ENCODE measurements at places on chromosomes 5 and 9. TPM values are rescaled to one million over a fixed set of nuclear protein-coding genes. Genes with fewer than 3 reads are reported as not detected.

The ANKRD33B gene
- 1.4 TPM for polyA plus RNA-seq

The MGAT4B gene
- polyA plus RNA-seq, result 187 TPM

The TAS2R1 gene
- not detected for polyA plus RNA-seq

DNA sequence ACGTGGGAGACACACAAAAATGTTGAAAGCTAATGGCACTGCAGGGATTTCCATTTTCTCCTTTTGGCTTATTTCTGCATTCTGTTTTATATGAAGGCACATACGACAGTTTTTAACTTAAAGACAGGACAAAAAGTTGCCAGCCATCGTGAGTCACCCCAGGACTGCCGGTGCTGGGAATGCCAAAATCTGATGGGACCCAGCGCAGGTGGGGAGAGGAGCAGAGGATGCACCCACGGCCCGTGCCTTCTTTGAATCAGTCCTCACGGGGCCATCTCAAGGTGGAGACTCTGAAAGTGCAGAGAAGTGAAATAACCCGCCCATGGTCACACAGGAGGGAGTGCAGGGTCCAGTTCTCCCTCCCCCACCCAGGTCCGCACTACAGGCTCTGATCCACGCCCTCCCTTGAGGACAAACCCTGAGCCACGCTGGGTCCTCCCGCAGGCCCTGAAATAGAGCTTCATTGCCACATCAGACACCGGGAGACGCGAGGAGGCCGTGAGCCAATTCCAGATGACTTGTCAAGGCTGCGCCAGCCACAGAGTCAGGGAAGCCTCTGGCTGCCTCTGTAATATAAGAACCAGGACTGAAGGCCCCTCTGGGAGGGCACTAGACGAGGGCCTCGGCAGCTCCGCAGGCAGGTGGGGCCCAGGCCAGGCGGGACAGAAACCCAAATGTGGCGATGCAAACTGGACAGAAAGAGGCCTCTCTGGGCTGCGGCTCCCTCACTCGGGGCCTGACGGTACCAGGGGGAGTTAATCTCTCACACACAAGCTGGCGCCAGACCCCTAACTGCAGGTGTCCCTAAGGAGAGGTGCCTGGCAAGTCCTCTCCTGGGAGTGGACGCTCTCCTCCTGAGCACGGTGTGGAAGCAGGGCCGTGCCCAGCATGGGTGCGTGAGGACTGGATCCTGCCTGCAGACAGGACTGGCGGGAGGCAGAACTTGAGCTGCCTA, 22.9 kb downstream of the ADAMTS2 start:
- DNase-seq, result no peak

GRCh38 chr5:149406979-149407306, 27.9 kb upstream of the IL17B start:
- DNase-seq, result no peak

DNA sequence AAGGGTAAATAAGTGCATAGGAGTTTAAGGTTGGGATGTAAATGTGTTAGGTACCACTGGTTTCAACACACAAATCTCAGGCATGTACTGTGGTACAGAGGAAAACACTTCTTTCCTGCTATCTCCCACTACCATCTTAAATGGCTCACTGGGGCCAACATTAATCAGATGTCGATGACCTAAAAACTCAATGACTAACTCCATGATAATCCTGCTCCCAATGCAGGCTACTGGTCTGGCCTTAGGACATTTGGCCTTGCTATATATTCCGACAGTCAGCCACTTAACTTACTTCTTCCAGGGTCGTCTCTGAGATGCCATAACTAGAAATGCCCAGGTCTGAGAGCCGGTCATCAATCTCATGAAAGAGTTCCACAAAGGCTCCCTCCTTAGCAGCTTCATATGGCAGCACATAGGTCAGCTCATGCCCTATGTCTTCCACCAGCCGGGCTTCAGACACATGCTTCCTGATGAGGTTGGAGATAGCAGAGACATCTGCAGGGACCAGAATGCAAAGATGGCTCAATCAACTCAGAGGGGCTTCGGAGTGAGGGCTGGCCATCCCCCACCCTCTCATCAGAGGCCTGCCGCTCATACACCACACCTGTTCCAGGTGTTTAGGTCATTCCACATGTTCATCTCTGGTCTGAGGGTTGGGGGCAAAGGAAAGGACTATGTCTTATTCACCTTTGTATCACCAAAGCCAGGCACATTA, 52.1 kb downstream of the NIPSNAP3B start:
- DNase-seq, result no peak

DNA sequence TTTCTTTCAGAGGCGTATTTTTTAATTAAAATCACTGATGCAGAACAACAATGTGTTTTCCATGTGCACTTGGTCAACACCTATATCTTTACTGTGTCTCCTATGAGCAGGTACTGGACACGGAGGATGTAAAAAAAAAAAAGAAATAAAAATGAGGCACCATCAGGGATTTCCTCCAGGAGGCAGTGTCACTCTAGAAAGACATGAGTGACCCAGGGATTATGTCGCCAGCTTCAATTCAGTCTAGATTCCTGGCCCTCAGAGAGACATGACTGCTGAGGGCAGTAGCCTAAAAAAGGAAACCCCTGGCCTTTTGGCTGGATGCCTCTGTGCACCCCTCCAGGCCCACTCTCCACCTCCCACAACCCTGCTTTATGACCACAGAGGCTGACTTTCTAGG, 18.3 kb upstream of the IL33 start:
- DNase-seq, result no peak

The ZFP2 gene
- polyA plus RNA-seq, result 8.5 TPM

- DNase-seq, result no peak
Observed at GRCh38 chr9:88680041-88680440, 145.1 kb downstream of the NXNL2 start.

The OTULINL gene
- 10.3 TPM for polyA plus RNA-seq

The EIF4E1B gene
- not detected for polyA plus RNA-seq

GRCh38 chr9:12853051-12853450, 78.2 kb downstream of the LURAP1L start:
- no peak for DNase-seq

GRCh38 chr5:60843936-60844905, at the start of gene ELOVL7:
ELOVL7 (minus strand) TSS chr5:60844269; CDS start chr5:60787397, 56,872 bp downstream.
- peak; percentile 60 for DNase-seq

DNA sequence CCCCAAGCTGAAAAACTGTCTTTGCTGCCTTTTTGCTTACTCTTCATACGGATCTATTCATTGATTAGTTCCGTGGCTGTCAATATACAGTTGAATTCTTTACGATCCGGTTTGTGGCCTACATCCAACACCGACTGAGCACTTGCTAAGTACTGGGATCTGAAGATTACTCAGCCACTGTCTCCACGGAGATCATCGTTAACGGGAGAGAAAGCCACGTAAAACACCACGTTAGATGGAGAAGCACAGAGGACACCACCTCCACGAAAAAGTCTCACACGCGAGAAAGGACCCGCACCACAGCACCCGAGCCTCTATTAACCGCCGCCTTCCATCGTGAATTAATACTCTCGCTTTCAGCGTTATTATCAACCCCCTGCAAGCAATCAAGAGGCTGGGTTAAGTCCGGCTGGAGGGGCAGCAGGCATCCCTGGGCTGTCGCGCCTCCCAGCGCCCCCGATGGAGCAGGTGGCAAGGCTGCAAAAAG, 650 bp downstream of the ELP1 start:
- no peak for DNase-seq

GRCh38 chr5:170312666-170313065, 15.1 kb upstream of the LCP2 start:
- no peak for DNase-seq

GRCh38 chr5:142821034-142821732, 51.0 kb downstream of the ARHGAP26 start:
- DNase-seq, result no peak

The CCDC187 gene
- 1.7 TPM for polyA plus RNA-seq

The SV2C gene
- 0.07 TPM for polyA plus RNA-seq

The SMIM33 gene
- polyA plus RNA-seq, result not detected

DNA sequence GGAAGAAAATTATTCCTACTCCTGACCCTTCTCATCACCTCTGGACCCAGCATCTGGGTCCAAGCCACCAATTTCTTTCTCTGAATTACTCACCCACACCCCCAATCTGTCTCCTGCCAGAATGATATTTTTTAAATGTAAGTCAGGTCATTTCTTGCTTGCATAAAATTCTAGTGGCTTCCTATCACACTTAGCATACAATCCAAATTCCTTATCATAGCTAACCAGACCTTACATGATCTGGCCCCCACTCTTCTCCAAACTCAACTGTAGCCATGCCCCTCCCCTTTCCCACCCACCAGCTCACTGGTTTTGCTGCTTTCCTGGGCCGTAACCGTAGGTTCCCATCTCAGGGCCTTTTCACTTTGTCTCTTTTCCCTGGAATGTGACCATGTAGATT, 15.2 kb downstream of the HTR4 start:
- DNase-seq, result no peak

The PCDHGB3 gene
- 1.4 TPM for polyA plus RNA-seq

- DNase-seq, result no peak
Observed at GRCh38 chr9:136759436-136760325, 1.6 kb upstream of the LCN8 start.

- no peak for DNase-seq
Observed at GRCh38 chr5:34564710-34565235, 91.4 kb upstream of the RAI14 start.

GRCh38 chr5:179377421-179378115, 32.3 kb upstream of the ADAMTS2 start:
- no peak for DNase-seq

DNA sequence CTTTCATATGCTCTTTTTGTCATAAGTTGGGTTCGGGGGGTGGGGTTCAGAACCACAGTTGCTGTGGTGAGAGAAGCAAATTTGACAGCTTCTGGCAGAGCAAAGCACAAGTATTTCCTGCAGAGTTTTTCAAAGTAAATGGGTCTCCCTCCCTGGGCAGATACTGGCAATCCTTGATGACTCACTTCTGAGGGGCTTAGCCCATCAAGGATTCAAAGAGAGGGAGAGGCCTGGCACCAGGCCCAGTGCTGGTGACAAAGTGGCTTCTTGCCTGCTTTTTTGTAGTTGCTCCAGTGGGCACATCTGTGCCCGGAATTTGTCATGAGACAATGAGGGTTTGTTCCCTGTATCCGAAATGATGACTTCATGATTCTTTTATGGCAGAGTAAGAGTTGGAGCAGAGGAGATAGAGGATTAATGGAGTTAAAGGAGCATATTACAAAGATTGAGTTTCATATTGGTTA, 46.6 kb upstream of the TNC start:
- DNase-seq, result no peak

The HNRNPH1 gene
- 1,008 TPM for polyA plus RNA-seq

- DNase-seq, result no peak
Observed at GRCh38 chr5:68151812-68152211, 63.7 kb upstream of the PIK3R1 start.

The FLT4 gene
- polyA plus RNA-seq, result 24.7 TPM

GRCh38 chr5:131230406-131230805, 33.4 kb upstream of the CDC42SE2 start:
- DNase-seq, result no peak

DNA sequence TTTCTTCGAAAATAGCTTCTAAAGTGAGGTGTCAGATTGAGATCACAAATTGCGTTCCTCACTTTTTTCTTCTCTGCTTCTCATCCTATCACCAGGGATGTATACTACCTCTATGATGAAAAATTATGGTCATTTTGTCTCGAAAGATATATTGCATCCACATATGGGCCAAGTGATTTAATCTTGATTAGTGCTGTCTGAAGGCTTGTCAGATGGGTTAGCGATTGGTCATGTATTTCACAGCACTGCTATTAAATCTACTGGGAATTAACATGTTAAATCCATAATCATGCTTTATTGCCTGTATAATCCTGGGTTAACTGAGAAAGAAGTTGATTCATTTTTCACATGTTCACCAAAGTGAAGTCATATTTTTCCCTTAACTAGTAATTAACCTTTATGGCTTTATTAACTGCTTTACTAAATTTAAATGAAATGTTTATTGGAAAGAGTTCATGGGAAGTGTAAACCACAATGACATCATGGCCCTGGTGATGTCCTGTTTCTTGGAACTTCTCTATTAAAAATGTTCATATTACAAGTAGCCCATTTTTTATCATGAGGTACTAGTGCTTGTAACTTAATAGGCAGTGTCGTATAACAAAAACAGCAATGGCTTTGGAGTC, 193.3 kb downstream of the SMC2 start:
- DNase-seq, result peak; percentile 16

The RETREG1 gene
- polyA plus RNA-seq, result 41.7 TPM

DNA sequence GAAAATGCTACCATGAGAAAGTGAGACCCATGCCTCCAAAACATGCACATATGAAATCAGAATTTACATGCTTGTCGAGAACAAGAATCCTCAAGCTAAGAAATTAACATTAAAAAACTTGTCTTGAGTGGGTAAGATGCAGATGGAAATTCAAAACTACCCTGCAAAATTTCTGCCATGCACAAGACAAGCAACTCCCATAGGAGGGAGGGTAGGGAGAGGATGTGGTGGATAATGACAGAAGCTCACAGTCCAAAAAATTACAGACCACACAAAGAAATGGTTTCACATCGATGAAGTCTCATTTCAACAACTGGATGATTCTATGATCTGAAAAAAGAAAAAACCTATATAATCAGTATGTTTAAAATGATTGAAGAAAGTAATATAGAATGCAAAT, 319.9 kb upstream of the PTGER4 start:
- no peak for DNase-seq

The GPR21 gene
- polyA plus RNA-seq, result 0.49 TPM

GRCh38 chr5:41087461-41087860, 16.3 kb upstream of the MROH2B start:
- no peak for DNase-seq

DNA sequence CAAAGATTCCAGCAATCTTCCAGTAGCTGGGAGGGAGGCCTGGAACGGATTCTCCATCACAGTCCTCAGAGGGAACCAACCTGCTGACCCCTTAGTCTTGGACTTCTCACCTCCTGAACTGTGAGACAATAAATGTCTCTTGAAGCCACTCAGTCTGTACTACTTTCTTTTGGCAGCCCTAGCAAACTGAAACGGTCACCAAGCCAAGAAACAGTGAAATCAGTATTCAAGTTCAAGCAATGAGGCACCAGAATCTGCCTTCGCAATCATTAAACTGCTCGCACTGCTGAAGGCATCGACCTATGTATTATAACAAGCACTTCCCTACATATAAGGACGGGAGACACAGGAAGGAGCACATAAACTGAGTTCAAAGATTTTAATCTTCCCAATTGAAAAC, 120.6 kb upstream of the PUM3 start:
- DNase-seq, result no peak

Data from right renal cortex interstitium (tissue), 3 donors.